ENCODE measurements at places on chromosomes 12 and 14.

- no peak for DNase-seq
Measured at GRCh38 chr12:113664224-113664681, 192.6 kb upstream of the LHX5 start.

GRCh38 chr14:72752034-72752412 lies 141.9 kb downstream of the DPF3 start:
- DNase-seq = no peak

DNA sequence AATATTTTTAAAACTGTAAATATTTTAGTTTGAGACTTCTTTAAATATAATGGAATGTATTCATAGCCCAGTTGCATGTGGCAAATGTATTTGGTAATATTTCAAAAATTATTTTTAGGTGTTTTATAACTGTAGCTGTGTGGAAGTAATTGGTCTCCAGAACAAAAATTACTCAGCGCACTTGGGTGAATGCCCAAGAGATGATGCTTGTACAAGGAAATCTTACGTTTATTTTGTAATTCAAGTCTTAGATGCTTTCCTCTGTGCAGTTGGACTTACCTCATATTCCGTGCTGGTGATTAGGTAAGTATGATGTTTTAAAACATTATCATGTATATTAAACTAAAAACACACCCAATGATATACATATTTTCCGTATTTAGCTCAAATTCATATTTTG lies 76.7 kb upstream of the SLCO1B1 start:
- no peak for DNase-seq

DNA sequence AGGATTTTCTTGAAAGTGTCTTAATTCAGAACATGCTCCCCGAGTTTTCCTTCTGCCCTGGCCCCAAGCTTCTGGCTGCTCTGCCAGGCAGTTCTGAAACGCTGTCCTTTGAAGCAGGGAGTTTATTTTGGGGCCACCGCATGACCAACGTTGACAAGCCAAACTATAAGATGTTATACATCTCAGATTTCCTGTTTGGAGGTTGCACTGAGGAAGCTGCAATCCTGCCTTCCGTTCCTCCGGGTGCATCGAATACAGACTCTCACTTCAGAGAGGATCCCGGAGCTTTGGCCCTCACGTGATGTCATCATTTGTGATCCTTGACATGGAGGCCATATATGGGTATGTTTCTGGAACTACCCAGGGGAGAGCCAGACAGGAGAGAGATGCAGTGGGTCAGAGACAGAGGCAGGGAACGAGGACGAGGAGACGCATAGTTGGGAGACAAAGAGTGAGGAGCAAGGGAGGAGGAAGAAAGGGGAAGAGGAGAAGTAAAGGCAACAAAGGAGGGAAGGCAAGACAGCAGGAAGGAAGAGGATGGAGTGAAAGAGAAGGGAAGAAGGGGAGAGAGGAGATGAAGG lies at the start of gene ASB2:
ASB2 (minus strand) TSS at position 94 of the 581 bp plus-strand sequence. CDS start 12,031 bp downstream, outside the sequence.
- DNase-seq = no peak

GRCh38 chr12:120115692-120116440 lies 687 bp downstream of the RAB35 start:
- DNase-seq = no peak

GRCh38 chr14:53955671-53956426 lies 776 bp downstream of the BMP4 start:
- no peak for DNase-seq

DNA sequence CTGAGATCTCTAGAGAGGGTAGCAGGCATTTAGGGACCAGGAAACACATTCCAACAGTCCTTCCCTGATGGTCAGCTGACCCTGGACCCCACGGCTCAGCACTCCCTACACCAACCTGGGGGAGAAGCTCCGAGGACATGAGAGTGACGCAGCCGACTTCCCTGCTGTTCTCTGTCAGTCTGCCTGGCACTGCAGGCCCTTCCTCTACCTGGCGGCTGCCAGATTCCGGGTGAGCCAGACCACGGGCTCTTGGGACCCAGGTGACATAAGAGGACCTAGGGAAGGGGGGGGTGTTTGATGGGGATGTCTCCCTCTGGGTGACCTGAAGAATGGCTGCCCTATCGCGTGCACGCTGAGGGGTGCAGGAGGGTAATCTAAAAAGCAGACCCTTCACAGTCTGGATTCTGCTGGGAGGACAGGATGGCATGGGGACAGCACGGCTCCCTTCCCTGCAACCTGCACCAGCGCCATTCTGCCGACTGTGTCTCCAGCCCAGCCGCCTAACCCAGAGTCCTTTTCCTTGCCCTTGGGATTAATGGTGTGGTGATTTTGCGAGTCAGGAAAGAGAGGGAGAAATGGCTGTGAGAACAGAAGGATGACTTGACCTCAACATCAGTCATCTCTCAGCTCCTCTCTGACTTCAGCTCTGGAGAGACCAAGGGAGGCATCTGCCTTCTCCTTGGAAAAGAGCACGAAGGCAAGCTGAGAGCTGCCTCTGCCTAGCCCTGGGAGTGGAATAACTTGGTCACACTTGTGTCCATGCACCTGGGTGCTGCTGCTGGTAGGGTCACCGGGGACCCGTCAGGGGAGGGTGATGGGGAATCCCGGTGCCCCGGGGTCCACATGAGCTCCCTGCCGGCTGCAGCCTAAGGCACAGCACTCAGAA lies 158.5 kb downstream of the CALM1 start:
- no peak for DNase-seq

DNA sequence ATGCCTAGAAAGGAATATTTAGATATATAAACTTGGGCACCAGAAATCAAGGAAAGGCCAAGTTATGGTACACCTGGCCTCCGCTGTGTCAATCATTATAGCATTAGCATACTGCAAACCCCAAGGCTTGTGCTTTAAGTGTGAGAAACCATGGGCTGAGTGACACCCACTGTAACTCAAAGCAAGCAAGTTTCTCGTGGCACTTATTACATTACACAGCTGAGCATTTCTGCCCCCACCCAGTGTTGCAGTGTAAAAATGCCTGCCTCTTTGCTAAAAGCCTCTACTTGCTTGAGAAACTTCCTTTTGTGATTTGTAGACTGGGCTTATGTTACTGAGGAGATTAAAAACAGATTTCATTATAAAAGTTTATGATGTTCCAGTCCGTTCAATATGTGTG lies 122.0 kb downstream of the TGFB3 start:
- no peak for DNase-seq

- no peak for DNase-seq
Measured at GRCh38 chr14:54756656-54757392, 145.8 kb downstream of the GCH1 start.
